ENCODE measurements at places on chromosomes 4 and X. TPM values are rescaled to one million over a fixed set of nuclear protein-coding genes. Genes with fewer than 3 reads are reported as not detected.

PABPC5 gene
- 4.2 TPM for polyA plus RNA-seq

CXorf49 gene
- not detected for polyA plus RNA-seq

LRCH2 gene
- polyA plus RNA-seq: 10.1 TPM

UGT2B10 gene
- 0.57 TPM for polyA plus RNA-seq

SPANXN3 gene
- not detected for polyA plus RNA-seq

DNA sequence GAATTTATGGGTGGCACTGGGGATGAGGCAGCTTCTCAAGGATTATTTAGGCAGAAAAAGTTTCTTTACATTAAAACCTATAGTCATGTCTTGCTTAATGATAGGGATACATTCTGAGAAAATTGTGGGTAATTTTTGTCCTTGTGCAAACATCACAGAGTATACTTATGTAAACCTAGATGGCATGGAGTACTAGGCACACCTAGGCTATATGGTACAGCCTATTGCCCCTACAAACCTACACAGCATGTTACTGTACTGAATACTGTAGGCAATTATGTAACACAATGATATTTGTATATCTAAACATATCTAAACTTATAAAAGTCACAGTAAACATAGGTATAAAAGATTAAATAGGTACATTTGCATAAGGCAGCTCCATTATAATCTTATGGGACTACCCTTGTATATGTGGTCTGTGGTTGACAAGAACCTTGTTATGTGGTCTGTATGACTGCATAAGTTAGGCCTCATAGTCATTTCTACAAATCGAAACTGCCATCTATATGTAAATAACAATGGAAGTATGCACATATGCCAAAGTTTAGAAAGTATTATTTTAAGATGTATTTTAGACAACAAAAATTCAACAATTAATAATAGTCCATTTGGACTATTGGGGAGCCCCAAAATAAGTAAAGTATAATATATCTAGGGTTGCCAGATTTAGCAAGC lies 87.3 kb downstream of the CFAP299 start:
- no peak for DNase-seq

- DNase-seq: no peak
These were observed 8.3 kb downstream of the S100G start for GRCh38 chrX:16658284-16658683.

DNA sequence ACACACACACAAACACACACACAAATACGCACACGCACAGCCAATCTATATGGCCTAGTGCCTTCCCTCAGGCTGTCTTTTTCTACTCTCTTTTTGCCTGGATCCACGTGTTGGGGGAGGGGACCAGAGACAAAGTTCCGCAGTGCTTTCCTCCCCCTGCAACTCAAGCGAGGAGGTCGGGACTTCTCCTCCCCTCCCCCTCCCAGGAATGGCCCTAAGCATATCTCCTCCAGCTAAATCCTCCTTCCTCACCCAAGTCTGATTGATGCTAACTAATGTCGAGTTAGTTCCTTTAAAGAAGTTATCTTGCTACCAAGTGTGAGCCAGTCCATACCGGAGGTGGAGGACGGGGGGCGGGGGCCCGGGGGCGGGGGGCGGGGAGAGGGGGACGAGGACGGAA lies 141.2 kb upstream of the ZIC3 start:
- DNase-seq: no peak

GRCh38 chr4:44447563-44448504 lies 775 bp downstream of the KCTD8 start:
- no peak for DNase-seq

DNA sequence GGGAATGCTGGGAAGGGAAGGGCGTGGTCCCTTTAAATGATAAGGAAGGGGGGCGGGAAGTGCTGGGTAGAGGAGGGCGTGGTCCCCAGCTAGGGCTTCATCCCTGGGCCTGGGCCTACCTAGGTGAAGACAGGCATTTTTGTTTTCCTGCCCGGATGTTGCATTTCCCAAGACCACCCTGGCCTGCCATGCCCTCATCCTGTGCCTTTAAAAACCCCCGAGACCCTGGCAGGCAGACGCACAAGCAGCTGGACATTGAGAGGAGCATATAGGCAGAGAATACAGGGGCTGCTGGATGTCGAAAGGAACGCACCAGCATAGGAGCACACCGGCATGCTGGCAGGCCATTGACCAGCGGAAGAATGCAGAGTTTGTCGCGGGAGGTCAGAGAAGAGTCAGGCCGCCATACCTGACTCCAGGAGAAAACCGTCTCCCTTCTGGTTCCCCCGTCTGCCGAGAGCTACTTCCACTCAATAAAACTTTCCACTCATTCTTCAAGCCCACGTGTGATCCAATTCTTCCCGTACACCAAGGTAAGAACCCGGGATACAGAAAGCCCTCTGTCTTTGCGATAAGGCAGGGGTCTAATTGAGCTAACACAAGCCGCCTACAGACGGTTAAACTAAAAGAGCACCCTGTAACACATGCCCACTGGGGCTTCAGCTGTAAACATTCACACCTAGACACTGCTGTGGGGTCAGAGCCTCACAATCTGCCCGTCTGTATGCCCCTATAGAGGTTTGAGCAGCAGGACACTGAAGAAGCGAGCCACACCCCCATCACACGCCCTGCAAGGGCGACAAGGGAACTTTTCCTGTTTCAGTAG lies 2.9 kb upstream of the AGA start:
- no peak for DNase-seq

- DNase-seq: no peak
These were observed 75.8 kb upstream of the PSAPL1 start for GRCh38 chr4:7510538-7510937.

- DNase-seq: no peak
These were observed 108.6 kb downstream of the SMIM20 start for GRCh38 chr4:26022346-26023202.

DNA sequence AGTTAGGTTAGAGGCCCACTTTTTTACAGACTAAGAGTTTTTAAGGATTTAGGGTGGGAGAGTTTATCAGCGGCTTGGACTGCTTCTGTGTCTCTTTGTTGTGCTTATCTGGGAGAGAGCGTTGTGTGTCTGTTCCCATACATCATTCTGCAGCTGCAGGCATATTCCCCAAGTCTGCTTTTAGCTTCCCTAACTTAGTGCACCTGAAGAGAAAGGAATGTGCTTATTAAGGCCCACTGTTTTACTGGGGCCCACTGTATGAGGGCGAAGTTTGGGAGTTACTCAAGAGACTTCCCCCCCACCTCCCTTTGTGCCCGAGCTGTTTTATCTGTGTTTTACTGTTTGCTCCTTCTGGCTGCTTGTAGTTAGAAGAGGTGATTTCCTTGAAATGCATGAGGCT lies 31.9 kb downstream of the ART3 start:
- DNase-seq: no peak

DNA sequence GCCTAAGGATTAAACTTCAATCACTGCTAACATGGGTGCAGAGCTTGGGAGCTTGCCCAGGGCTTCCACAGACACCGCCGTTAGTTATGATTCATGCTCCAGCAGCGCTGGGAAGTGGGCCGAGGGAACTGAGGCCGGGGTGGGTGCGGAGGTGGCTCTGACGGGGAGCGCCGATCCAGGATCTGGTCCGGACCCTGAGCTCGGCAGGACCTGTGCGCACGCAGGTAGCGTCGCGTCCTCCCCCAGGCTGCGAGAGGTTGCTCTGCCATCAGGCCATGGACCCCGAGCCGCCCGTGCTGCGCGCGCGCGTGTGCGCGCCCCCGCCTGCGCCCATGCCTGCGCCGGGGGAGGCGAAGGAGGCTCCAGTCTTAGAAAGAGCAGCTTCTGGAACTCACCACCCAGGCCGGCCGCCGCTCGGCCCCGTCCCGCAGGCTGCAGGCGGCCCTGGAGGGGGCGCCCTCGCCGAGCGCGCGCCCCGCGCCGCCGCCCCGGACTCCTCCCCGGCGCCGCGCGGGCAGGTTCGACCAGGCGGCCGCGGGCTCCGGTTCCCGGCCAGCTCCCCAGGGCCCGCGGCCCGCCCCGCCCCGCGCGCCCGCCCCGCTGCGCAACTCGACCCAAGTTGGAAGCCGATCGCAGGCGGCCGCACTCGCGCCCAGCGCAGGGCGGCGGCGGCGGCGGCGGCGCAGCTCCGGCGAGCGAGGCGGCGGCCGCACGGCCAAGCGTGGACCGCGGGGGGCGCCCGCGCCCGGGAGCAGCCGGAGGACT lies 732 bp upstream of the ADRA2C start:
- no peak for DNase-seq

DNA sequence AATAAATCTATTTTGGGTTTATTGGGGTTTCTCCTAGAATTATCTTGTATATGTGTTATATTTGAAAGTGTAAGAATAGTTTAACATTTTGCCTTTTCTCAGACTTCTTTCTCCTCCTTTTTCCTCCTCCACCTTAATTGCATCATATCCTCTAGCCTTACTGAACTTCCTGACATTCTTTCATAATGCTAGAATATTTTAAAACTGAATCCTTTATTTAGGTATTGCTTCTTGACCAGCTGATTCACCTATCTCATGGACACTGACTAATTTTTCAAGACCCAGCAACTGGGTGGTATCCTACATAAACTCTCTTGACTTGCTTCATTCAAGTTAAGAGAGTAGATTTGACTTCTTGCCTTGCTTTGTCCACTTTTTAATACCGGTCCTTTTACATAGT lies 1508.9 kb downstream of the STIM2 start:
- no peak for DNase-seq

GRCh38 chr4:113674251-113674650 lies 87.3 kb downstream of the CAMK2D start:
- DNase-seq: no peak

- DNase-seq: no peak
These were observed 140.6 kb downstream of the ARSF start for GRCh38 chrX:3181846-3182245.

DNA sequence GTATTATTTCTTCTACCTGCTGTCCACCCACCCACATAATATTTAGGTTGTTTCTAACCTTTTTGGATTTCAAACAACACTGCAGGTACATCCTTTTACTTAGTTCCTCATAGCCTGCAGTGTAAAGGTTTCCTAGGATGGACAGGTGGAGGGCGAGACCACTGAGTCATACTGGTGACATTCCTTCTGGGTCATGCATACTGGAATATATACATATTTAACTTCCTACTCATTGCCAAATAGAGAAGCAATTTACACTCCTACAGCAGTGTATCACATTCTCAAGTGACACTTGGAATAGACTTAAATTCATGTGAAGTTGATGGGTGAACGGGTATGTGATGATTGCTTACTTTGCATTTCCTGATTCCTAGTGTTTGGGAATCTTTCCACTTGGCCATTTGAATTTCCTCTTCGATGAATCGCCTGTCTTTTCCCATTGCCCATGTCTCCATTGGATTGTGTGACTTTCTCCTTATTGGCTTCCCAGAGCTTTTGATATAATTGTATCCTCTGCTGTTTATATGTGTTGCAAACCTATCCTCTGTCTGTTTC lies 8.2 kb upstream of the PPP2R2C start:
- no peak for DNase-seq

GRCh38 chrX:101958139-101958538 lies 26.3 kb upstream of the ZMAT1 start:
- DNase-seq: no peak

Measured in renal pelvis (tissue), 12 donors.